ENCODE measurements at places on chromosomes 6 and 20. TPM values are rescaled to one million over a fixed set of nuclear protein-coding genes. Genes with fewer than 3 reads are reported as not detected.
A peak's percentile ranks its signal among the peaks of the same experiment; 100 is the strongest.

DNA sequence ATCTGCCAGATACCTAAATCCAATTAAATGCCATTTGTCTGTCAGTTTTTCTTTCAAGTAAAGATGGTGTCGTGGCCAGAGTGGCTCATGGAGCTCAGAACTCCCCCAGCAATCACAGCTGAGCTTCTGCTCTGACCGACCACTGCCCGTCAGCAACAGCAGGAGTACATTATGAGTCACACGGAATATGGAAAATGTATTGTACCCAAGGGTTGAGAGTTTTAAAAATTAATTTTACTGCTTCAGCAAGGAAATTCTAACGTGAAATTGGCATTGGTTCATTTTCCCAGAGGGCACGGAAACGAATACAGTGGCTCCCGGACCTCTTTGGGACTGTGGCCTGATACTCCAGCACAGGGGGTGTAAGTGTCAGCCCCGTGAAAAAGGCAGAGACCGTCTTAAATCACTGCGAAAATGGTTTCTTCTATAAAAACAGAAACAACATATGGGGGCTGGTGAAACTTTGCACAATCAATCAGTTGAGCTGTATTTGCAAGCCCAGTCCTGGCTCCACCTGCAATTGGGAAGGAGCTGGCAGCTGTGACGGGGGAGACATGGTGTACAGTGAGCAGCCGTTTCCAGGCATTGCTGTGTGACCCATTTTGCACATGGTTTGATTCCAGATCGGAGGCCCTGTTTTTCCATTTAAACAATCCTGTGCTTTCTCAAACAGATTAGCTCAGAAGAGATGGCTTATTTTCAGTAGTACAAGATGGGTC is 12.8 kb downstream of the NPEPL1 start:
- DNase-seq, result no peak

GRCh38 chr6:118708055-118708454 is 56.7 kb upstream of the CEP85L start:
- no peak for DNase-seq

DNA sequence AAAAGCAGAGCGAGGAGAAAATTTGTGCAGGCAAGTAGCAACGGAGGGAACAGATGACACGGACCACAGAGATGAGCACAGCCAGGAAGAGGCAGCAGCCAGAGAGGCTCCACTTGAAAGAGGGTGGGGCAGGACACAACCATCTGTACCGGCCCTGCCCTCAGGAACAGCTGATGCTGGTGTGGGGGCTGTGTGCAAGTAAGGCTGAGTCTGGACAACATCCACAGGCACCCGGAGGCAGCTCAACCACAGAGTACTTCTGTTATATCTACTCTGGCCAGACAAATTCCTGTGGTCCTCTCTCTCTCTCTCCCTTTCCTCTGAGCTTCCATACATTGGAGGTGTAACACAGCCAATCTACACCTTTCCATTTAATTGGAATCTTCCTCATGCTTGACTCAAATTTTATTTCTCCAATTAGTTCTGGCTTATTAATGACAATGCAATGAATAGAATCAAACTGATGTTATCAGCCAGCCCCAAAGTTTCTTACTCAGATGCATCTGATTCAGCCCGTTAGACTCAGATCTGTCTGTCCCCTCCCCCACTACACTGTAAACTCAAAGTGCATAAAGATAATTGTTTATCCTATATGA is 24.9 kb downstream of the KIF13A start:
- DNase-seq, result peak; percentile 91

AVP gene
- not detected for polyA plus RNA-seq

MYLK2 gene
- not detected for polyA plus RNA-seq

SAPCD1 gene
- polyA plus RNA-seq, result 0.88 TPM

Measured in AG04450 (cell line).